SK-N-SH (cell line): ENCODE measurements at places on chromosomes 6 and 20. TPM values are rescaled to one million over a fixed set of nuclear protein-coding genes. Genes with fewer than 3 reads are reported as not detected.

GRCh38 chr6:135555550-135555949, 58.0 kb upstream of the AHI1 start:
- H3K27ac ChIP-seq: no peak overlapping the region
- DNase-seq: no peak
- no peaks in the 10 kb centered on the region for H3K36me3 ChIP-seq
- no peak overlapping the region for H3K4me3 ChIP-seq

DNA sequence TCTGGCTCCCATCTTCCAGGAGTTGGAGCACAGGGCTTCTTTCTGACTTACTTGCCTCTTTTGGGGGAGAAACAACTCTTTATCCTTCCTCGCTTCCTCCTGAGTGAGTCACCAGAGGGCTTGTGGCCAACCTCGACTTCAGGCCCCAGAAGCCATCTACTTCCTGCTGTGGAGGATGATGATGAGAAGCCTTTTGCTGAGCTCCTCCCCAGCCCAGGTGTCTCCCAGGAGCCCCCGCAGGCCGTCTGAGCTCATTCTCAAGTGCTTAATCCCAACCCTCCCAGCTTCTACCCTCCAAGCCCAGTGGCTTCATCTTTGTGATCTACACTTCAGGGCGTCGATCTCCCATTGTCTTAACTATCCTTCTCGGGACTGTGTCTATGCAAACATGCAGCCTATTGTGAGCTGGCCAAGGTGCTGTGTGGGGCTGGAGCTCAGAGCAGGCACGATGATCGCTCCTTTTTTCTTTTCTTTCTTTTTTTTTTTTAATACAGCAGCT, 27.9 kb downstream of the SDCBP2 start:
- no peak overlapping the region for H3K27ac ChIP-seq
- DNase-seq: no peak
- H3K36me3 ChIP-seq: no peaks in the 10 kb centered on the region
- H3K4me1 ChIP-seq: no peaks in the 10 kb centered on the region; the same call in 1 of the 2 replicates

GRCh38 chr6:36130667-36131510, 576 bp downstream of the MAPK13 start:
- H3K4me1 ChIP-seq: peaks cover 17% of the 10 kb centered on the region
- no peaks in the 10 kb centered on the region for H3K27me3 ChIP-seq
- peak overlapping the region; percentile 98 for H3K27ac ChIP-seq

DNA sequence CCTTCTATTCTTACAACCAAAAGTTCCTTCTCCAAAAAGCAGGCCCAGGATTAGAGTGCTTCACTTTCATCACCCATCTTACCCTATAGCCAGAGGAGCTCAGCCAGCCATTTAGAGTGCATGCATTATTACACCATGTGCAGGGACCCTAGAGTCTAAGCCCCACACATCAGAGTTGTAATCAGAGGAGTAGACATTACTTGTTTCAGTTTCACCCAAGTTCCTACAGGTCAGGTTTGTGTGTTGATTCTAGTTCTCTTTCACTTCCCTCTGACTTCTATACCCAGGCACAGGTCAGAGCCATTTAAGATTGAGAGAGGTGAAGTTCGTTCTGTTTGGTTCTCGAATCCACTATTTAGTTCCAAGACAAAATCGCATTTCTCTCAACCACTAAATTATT, 16.3 kb upstream of the ARFGEF3 start:
- no peak overlapping the region for H3K4me3 ChIP-seq
- H3K4me1 ChIP-seq: no peaks in the 10 kb centered on the region
- DNase-seq: no peak
- no peaks in the 10 kb centered on the region for H3K27me3 ChIP-seq

- no peak for DNase-seq
- H3K36me3 ChIP-seq: peaks cover 3% of the 10 kb centered on the region; the same call in 1 of the 2 replicates
- no peaks in the 10 kb centered on the region for H3K27me3 ChIP-seq
- H3K4me1 ChIP-seq: peaks cover 8% of the 10 kb centered on the region; the same call in 1 of the 2 replicates
- H3K4me3 ChIP-seq: no peak overlapping the region
Observed at GRCh38 chr6:130118236-130118635, 99.9 kb downstream of the L3MBTL3 start.

GRCh38 chr6:162478192-162478671, 249.3 kb downstream of the PRKN start:
- H3K27me3 ChIP-seq: no peaks in the 10 kb centered on the region
- no peak for DNase-seq
- no peak overlapping the region for H3K27ac ChIP-seq
- H3K4me1 ChIP-seq: no peaks in the 10 kb centered on the region; the same call in 1 of the 2 replicates
- H3K4me3 ChIP-seq: no peak overlapping the region

DNA sequence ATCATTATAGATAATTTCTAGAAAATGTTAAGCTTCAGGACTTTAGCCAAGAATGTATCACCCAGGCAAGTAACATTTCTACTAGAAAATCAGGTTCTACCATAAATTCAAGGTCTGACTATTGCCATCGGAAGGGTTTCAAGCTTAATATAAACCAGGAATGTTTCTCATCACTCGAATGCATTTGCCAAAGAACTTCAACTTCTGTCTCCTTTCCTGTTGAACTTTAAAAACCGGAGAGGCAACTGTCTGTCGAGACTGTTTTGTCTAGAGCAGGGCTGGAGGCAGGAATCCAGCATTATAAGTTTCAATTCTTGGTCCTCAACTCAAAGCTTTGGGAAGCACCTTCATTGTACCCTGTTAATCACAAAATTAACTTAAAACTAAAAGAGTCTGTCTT, 264.7 kb downstream of the ZNF217 start:
- no peak overlapping the region for H3K4me3 ChIP-seq
- H3K27me3 ChIP-seq: no peaks in the 10 kb centered on the region
- no peak for DNase-seq

- no peaks in the 10 kb centered on the region for H3K27me3 ChIP-seq
- DNase-seq: no peak
- no peaks in the 10 kb centered on the region for H3K4me1 ChIP-seq
- H3K4me3 ChIP-seq: no peak overlapping the region
Observed at GRCh38 chr6:72042088-72042487, 155.7 kb downstream of the RIMS1 start.

The AVP gene
- polyA plus RNA-seq: not detected in 2 replicates

DNA sequence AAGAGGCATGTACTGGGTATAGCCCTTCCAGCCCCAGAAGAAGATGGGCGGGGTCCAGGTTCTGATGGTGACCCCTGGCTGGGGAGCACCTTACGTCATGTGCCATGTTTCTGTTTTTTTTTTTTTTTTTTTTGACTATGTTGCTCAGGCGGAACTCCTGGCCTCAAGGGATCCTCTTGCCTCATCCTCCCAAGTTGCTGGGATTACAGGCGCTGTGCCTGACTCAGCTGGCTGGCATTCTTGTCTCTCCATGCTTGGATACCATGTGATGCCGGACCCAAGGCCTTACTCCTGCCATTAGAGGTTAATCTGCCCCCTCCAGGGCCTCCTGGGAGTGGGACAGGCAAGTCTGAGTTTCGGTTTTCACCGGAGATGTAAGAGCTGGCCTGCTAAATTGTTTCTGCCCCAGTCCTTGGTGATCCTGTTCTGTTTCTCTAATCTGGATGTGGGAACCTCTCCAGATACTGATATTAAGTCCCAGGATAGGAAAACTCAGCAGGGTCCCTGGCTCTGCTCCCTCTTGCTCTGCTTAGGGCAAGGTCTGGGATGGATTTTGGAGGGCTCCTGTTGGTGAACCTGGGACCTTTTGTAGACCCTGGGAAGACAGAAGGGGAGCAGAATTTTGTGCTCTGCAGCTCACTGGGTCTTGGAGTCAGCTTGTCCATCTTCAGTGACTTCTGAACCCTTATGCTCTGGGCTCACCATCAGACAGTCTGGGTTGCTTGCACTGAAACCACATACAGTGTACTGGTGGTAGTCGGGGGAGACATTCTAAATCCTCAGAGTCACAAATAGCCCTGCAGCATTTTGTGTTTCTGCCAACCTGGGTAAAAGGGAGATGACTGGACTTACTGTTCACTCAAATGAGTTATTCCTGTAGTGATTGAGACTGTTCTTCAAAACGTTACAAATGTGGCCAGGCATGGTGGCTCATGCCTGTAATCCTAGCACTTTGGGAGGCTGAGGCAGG, 45.1 kb downstream of the PTK7 start:
- H3K27ac ChIP-seq: peak overlapping the region; percentile 99
- H3K4me1 ChIP-seq: peaks cover 62% of the 10 kb centered on the region
- no peaks in the 10 kb centered on the region for H3K27me3 ChIP-seq
- H3K4me3 ChIP-seq: no peak overlapping the region
- no peak for DNase-seq

The COL9A1 gene
- polyA plus RNA-seq: 0.05 TPM in 1 of 2 replicates, not detected in the other

The MARCKS gene
- polyA plus RNA-seq: 54.4 and 61.4 TPM in 2 replicates

The SPATA25 gene
- 1.3 and 2.9 TPM in 2 replicates for polyA plus RNA-seq

DNA sequence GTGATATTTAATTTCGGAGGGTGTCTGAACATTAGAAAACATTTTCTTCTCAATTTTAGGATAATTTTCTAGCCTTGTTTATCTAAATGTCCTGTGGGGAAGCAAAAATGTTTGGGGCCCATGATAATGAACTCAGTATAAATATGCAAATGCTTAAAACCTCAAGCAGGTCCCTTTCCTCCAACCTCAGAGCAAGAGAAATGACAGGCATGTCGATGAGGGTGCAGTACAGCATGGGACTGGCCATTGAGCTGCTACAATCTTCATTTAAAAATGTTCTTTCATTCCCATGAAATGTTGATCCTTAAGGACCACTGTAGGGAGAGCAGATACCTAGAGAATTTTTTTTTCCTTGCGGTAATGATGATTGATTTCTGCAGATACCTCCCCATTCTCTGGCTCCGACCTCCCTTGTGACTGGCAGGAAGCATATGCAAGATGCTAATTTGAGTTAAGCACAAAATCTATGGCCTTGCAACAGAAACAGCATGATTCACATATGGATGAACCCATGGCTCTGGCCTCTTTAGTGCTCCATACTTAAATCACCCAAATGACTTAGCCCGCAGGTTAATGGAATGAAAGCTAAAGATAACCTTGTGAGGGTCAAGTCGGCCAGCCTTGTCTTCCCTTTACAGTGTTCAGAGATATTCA, 243.3 kb downstream of the SOX4 start:
- no peaks in the 10 kb centered on the region for H3K36me3 ChIP-seq
- DNase-seq: peak; percentile 63
- H3K4me3 ChIP-seq: no peak overlapping the region

The OPRL1 gene
- polyA plus RNA-seq: 1.7 and 1.8 TPM in 2 replicates

GRCh38 chr20:62589150-62589498, 53.2 kb upstream of the SLCO4A1 start:
- no peak overlapping the region for H3K4me3 ChIP-seq
- H3K36me3 ChIP-seq: no peaks in the 10 kb centered on the region

The EGFL8 gene
- 7.7 and 10.7 TPM in 2 replicates for polyA plus RNA-seq

The ZBP1 gene
- not detected in 2 replicates for polyA plus RNA-seq

GRCh38 chr6:104409913-104410312, 449.8 kb downstream of the HACE1 start:
- no peak overlapping the region for H3K4me3 ChIP-seq
- H3K4me1 ChIP-seq: no peaks in the 10 kb centered on the region
- no peak for DNase-seq
- no peaks in the 10 kb centered on the region for H3K36me3 ChIP-seq
- H3K27me3 ChIP-seq: no peaks in the 10 kb centered on the region
- no peak overlapping the region for H3K27ac ChIP-seq

The GPSM3 gene
- polyA plus RNA-seq: 1.5 and 1.9 TPM in 2 replicates

DNA sequence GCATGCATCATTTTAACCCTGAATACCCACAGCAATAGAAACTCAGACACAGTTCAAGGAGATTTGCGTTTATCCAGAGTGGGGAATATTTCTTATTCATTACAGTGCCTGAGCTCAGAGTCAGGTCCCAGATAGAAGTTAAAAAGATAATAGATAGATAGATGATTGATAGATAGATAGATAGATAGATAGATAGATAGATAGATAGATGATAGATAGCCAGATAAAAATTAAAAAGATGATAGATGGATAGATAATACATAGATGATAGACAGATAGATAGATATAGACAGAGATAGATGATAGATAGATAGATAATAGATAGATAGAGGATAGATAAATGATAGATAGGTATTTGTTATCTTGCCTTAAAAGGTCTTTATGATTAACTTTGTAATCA, 184.7 kb downstream of the MYLK4 start:
- H3K4me3 ChIP-seq: no peak overlapping the region
- DNase-seq: no peak
- no peaks in the 10 kb centered on the region for H3K4me1 ChIP-seq
- H3K27me3 ChIP-seq: no peaks in the 10 kb centered on the region; the same call in 1 of the 2 replicates
- H3K27ac ChIP-seq: no peak overlapping the region
- no peaks in the 10 kb centered on the region for H3K36me3 ChIP-seq

GRCh38 chr6:111685058-111685457, 79.4 kb upstream of the TRAF3IP2 start:
- H3K27me3 ChIP-seq: no peaks in the 10 kb centered on the region
- H3K36me3 ChIP-seq: peaks cover 9% of the 10 kb centered on the region
- no peak overlapping the region for H3K4me3 ChIP-seq
- no peak for DNase-seq
- H3K27ac ChIP-seq: no peak overlapping the region

GRCh38 chr6:44630125-44631028, 242.9 kb downstream of the CDC5L start:
- H3K27ac ChIP-seq: no peak overlapping the region
- no peaks in the 10 kb centered on the region for H3K27me3 ChIP-seq
- H3K36me3 ChIP-seq: no peaks in the 10 kb centered on the region
- DNase-seq: peak; percentile 76
- H3K4me1 ChIP-seq: no peaks in the 10 kb centered on the region

The UCKL1 gene
- 70.3 and 71.6 TPM in 2 replicates for polyA plus RNA-seq

The STMND1 gene
- polyA plus RNA-seq: not detected in 2 replicates

The ACTL10 gene
- polyA plus RNA-seq: 0.19 and 0.25 TPM in 2 replicates

DNA sequence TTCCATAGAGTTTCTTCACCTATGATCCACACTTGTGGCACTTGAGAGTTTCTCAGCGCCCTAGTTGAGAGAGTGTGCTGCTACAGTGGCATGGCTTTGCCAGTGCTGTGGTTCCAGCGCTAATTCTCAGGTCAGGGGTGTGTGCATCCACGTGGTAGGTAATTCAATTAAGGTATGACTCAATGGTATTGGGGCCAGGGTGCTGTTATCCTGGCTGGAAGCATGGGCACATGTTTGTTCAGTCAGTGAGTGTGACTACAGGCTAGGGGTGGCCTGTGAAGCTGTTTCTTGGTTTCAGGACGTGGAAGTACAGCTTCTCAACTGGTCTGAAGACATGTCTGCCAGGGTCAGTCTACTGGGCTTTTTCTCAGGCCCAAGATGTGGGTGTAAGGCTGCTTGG, 3.0 kb upstream of the SEMG2 start:
- DNase-seq: no peak
- no peaks in the 10 kb centered on the region for H3K36me3 ChIP-seq
- H3K27me3 ChIP-seq: peaks cover 10% of the 10 kb centered on the region; the same call in 1 of the 2 replicates
- H3K27ac ChIP-seq: no peak overlapping the region
- no peaks in the 10 kb centered on the region for H3K4me1 ChIP-seq

- H3K27me3 ChIP-seq: no peaks in the 10 kb centered on the region
- H3K27ac ChIP-seq: no peak overlapping the region
- no peak for DNase-seq
Observed at GRCh38 chr6:170057961-170058877, 232.7 kb downstream of the DLL1 start.

DNA sequence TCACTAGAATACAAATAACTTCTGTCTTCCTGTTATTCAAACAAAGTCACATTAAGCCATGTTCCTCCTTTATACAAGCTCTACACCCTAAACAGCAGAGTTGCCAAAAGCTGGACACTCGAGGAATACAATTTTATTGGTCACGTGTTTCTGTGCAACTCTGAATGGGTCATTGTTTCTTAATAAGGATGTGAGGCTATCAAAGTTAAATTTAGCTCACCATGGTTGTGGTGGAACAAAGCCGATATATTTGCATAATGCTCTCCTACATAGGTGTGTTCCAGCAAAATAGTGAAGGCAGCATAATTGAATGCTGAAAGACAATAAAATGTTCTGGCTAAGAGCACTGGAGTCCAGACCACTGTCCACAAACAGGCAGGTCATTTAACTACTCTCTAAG, 36.9 kb upstream of the CD2AP start:
- DNase-seq: no peak
- H3K36me3 ChIP-seq: no peaks in the 10 kb centered on the region
- H3K27ac ChIP-seq: no peak overlapping the region
- H3K4me3 ChIP-seq: no peak overlapping the region
